ENCODE measurements at places on chromosomes 16 and 17.
A peak's percentile ranks its signal among the peaks of the same experiment; 100 is the strongest.

DNA sequence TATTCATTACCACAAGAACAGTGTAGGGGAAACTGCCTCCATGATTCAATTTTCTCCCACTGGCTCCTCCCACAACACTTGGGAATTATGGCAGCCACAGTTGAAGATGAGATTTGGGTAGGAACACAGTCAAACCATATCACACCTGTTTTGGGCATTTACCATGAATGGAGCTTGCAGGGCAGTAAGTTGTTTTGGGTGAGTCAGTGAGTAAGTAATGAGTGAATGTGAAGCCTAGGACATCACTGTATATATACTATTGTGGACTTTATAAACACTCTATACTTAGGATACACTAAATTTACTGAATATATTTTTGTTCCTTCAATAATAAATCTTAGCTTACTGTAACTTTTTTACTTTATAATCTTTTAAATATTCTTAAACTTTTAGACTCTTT lies 48.1 kb downstream of the TBC1D26 start:
- DNase-seq: no peak

- no peak for DNase-seq
Observed at GRCh38 chr17:42894283-42895184, 6.1 kb upstream of the G6PC1 start.

- no peak for DNase-seq
Observed at GRCh38 chr16:79409978-79410377, 190.6 kb downstream of the MAF start.

DNA sequence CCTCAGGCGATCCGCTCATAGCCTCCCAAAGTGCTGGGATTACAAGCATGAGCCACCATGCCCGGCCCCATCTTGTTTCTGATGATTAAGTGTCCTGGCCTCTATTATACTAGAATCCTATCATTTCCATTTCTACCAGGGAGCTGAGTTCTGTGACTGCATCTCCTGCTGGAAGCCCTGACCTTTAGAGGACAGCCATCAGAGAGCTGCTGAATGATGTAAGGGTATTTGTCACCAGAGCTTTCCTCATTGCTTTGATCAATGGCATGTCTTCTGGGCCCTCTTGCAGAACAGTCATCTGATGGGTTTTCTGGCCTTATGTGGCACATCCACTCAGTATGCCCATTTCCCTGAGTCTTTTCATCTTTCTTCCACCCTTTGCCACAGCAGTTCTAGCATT lies 39.9 kb downstream of the PSMD12 start:
- DNase-seq: no peak

DNA sequence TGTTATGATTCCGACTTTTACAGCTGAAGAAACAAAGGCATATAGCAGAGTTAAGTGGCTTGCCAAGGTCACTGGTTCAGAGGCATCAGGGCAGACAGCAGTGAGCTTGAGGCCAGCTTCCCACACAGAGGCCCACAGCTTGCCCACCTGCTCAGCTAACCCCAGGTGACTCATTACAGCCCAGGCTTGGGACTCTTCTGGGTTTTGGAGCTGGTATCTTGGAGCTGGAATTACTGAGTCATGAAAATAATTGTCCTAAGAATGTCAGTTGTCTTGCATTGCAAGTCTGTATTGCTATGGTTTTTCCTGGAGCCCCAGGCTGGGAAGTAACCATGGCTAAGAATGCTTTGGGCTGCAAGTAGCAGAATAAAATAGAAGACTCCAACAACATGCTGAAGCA lies 32.4 kb upstream of the IRX3 start:
- DNase-seq: no peak

GRCh38 chr16:64693946-64694345 lies 427.9 kb downstream of the CDH11 start:
- DNase-seq: no peak

DNA sequence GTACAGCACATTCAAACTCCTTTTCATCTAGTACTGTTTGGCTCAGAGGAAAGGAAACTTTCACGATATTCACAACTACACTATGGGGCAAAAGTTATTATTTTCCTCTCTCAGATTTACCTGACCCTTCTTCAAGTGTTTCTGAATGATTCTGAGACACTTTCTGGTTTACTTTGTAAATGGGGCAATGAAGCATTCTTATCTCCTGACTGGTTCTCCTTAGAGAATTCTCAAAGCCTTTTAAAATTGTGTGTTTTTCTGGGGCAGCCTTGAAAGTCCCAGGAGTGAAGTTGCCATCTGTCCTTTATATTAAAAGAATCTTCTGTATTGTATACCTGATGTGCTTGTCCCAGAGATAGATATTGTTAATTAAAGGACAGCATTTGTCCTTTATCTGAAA lies 264.9 kb downstream of the FTO start:
- DNase-seq: no peak

DNA sequence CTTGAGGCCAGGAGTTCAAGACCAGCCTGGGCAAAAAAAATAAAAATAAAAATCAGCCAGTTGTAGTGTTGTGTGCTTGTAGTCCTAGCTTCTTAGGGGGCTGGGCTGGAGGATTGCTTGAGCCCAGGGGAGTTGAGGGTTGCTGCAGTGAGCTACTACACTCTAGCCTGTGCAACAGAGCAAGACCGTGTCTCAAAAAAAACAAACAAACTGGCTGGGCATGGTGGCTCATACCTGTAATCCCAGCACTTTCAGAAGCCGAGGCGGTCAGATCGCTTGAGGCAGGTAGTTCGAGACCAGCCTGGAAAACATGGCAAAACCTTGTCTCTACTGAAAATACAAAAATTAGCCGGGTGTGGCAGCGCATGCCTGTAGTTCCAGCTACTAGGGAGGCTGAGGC lies 4.9 kb upstream of the UBALD2 start:
- DNase-seq: no peak

DNA sequence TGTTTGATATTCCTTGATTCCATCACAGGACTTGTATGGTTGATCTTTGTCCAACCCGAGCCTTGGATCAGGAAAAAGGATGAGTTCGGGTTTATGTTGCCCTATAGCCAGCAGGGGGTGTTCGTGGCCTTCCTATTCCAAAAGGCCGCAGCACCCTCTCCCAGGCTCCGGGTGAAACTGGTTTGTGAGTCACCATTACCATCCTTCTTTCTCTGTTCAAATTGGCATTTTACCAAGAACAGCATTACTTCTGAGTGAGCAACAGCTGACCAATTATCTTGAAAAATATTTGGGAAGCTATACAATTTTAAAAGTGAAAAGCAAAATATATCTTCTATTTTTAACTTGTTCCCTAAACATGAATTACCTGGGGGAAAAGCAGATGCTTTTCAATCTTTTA lies 24.3 kb upstream of the KRT20 start:
- peak; percentile 33 for DNase-seq

DNA sequence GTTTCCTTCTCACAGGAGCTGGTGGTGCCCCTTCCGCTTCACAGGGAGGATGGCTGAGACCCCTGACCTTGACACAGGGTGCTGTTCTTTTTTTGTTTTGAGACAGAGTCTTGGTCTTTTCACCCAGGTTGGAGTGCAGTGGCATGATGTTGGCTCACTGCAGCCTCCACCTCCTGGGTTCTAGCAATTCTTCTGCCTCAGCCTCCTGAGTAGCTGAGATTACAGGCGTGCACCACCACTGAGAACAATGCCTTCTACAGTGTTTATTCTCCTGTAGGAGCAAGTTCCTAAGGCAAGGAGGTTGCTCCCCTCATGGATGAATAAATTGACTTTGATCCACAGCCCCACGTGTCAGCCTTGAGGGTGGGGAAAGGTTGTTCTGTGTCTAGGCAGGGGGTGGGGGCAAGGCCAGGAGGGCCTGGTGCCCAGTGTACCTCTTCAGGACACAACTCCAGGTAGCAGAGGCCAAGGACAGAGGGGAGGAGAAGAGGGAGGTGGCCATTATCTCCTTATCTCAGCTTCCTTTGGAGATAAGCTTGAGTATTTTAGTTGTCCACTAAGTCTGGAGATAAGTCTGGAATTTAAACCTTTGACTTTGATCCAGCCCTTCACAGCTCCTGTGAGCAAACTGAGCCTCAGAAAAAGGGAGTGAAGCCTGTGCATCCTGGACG lies 159.4 kb downstream of the SEC14L1 start:
- DNase-seq: no peak

GRCh38 chr17:78041386-78042179 lies 83.1 kb downstream of the TNRC6C start:
- DNase-seq: no peak

- DNase-seq: no peak
Observed at GRCh38 chr17:45876539-45876938, 17.8 kb upstream of the MAPT start.

- no peak for DNase-seq
Observed at GRCh38 chr16:25065899-25066298, 45.6 kb upstream of the LCMT1 start.

GRCh38 chr16:81551151-81551808 lies 106.7 kb downstream of the CMIP start:
- no peak for DNase-seq

GRCh38 chr17:15935891-15936290 lies 9.0 kb upstream of the ADORA2B start:
- DNase-seq: no peak
